ENCODE measurements at places on chromosomes 12 and 14.

- no peak for DNase-seq
Measured at GRCh38 chr14:21748869-21749303, 75.3 kb upstream of the OR4E1 start.

- DNase-seq, result no peak
Measured at GRCh38 chr12:25884920-25885234, 73.6 kb upstream of the RASSF8 start.

DNA sequence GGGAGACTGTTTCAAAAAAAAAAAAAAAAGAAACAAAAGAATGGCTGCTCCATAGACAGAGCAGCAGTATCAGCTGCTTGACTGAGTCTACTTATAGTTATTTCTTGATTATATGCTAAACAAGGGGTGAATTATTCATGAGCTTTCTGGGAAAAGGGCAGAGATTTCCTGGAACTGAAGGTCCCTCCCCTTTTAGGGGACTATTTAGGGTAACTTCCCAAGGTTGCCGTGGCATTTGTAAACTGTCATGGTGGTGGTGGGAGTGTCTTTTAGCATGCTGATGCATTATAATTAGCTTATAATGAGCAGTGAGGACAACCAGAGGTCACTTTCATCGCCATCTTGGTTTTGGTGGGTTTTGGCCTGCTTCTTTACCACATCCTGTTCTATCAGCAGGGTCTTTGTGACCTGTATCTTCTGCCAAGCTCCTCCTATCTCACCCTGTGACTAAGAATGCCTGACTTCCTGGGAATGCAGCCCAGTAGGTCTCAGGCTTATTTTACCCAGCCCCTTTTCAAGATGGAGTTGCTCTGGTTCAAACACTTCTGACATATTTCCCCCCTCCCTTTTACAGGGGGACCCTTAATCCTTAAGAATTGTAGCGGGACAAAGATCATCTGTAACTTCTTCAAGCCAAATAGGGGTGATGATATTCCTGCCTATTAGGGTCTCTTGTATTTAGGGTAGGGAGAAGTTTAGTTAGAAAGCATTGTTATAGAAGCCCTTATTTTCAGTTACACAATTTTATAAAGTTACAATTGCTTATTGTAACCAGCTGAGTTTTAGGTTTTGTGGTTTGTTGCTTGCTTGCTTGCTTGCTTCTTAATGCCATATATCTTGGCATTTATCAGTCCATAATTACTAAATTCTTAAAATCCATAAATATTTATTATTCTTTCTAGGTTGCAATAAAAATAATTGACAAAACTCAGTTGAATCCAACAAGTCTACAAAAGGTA lies 42.5 kb downstream of the MARK3 start:
- DNase-seq, result no peak

DNA sequence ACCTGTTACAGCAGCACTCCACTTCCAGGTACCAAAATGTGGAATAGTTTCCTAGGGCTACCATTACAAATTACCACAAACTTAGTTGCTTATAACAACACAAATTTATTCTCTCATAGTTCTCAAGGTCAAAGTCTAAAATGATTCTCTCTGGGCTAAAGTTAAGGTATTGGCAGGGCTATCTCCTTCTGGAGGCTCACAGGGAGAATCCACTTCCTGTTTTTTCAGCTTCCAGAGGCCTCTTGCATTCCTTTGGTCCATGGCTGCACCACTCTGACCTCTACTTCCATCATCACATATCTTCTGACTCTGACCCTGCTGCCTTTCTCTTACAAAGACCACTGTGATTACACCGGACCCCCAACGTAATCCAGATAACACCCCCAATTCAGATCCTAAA lies 2.9 kb upstream of the GARIN6 start:
- DNase-seq, result no peak

DNA sequence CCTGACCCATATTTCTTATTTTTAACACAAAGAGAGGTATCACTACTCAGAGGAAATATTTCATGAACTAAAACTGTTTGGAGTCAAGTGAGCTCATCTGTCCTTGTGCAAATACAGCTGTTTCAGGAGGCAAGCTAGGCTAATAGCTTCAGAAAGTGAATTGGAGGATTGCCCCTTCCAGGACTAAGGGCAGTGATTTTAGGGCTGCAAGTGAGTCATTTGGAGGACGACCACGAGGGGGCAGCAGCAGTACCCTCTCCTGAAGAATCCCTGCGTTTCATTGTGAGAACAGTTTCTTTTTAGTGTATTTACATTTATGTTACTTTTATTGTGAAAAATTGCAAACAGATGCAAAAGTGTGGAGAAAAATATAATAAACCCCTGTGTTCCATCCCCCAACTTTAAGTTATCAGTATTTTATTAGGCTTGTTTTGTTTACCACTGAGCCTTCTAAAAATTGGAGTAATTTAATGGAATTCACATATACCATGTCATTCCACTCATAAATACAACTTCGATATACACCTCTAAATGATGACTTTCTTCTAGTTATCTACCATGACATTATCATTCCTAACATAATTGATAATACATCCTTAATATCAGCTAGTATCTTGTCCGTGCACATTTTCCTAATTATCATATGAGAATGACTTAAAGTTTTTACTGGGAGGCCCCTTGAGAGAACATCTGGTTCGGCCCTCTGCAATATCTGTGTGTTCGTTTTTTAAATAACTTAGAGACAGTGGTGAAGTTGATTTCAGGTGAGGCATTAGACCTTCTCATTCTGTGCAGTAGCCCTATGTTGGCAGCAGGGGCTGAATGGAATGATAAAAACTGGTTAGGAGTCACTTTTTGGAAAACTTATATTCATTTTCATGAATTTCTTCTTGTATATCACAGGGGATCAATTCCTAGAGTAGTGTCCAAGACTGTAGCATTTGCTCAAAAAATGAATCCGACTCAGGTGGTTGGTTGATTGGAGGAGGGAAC lies 13.7 kb downstream of the FOXJ2 start:
- DNase-seq, result peak; percentile 67

DNA sequence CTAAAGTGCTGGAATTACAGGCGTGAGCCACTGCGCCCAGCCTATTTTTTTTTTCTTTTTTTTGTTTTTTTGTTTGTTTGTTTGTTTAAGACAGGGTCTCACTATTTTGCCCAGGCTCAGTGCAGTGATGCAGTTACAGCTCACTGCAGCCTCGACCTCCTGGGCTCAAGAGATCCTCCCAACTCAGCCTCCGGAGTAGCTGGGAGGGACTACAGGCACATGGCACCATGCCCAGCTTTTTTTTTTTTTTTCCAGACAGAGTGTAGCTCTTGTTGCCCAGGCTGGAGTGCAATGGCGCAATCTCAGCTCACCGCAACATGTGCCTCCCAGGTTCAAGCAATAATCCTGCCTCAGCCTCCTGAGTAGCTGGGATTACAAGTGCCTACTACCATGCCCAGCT lies 5.8 kb upstream of the ITFG2 start:
- DNase-seq, result no peak

GRCh38 chr14:71113376-71113775 lies 206.1 kb downstream of the PCNX1 start:
- DNase-seq, result no peak

DNA sequence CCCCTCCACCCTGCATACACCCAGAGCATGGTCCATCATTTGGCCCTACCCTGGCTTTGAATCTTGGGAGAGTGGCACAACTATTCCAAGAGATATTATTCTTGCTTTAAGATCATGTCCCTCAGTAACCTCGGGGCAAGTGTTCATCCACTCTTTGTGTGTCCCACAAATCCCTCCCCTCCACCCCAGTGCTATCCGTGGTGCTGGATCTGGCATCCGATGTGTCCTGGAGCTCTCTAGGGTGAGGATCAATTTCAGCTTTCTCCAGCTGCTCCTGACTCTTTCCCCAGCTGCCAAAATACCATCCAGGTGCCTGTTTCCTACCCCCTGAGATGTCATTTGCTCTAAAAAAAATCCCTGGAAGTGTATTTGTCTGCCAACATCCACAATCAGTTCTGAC lies 64.8 kb upstream of the CMKLR1 start:
- no peak for DNase-seq

DNA sequence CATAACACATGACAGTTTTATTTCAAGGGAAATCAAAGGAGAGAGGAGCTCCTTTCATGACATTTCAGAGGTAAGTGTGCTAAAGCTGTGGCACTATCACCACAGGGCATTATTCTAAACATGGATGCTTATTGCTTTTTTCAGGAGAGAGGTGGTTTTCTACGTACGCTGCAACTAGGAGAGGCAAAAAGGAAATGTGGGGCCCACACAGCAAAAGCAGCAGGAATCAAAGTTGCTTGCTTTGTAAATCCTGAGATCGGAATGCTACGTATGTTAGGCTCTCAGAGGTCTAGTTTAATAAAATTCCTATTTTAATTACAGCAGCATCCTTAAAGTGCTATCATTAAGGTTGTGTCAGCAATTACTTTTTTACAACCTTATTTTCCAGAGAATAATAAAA lies 55.0 kb upstream of the GRIP1 start:
- DNase-seq, result no peak

- peak; percentile 7 for DNase-seq
Measured at GRCh38 chr12:1915082-1915968, 3.1 kb downstream of the CACNA2D4 start.

DNA sequence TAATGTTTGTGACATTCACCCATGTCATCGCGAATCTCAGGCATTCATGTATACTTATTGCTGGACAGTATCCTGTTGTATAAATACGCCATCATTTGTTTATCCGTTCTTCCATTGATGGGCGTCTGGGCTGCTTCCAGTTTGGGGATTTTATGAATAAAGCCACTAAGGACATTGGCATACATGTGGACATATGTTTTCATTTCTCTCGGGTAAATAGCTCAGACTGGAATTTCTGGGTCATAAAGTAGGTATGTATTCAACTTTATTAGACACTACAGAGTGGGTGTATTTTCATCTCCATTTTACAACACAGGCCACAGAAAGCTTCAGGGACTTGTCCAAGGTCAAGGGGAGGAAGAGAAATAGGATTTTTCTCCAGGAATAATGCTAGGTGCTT lies 48.9 kb downstream of the HRK start:
- no peak for DNase-seq

- no peak for DNase-seq
Measured at GRCh38 chr14:61573748-61574513, 121.4 kb upstream of the HIF1A start.

GRCh38 chr14:56199982-56200577 lies 81.9 kb downstream of the PELI2 start:
- DNase-seq, result no peak

- no peak for DNase-seq
Measured at GRCh38 chr12:113297621-113298471, 37.1 kb downstream of the SLC8B1 start.

DNA sequence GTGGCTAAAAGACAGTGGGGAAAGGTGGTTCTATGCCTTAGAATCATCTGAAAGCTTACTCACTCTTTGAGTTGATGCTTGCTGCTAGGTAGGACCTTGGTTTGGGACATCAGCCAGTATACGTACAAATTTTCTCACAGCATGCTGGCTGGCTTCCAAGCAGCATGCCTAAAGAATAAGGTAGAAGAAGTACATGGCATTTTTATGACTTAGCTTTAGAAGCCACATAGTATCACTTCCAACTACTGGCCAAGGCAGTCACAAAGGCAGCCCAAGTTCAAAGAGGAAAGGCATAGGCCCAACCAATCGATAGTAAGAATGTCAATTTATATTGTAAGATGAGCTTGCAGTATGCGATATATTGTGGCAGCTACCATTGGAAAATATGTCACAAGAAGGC lies 284.2 kb upstream of the CAND1 start:
- no peak for DNase-seq

- peak; percentile 48 for DNase-seq
Measured at GRCh38 chr14:99982537-99983250, 82.5 kb upstream of the EVL start.

DNA sequence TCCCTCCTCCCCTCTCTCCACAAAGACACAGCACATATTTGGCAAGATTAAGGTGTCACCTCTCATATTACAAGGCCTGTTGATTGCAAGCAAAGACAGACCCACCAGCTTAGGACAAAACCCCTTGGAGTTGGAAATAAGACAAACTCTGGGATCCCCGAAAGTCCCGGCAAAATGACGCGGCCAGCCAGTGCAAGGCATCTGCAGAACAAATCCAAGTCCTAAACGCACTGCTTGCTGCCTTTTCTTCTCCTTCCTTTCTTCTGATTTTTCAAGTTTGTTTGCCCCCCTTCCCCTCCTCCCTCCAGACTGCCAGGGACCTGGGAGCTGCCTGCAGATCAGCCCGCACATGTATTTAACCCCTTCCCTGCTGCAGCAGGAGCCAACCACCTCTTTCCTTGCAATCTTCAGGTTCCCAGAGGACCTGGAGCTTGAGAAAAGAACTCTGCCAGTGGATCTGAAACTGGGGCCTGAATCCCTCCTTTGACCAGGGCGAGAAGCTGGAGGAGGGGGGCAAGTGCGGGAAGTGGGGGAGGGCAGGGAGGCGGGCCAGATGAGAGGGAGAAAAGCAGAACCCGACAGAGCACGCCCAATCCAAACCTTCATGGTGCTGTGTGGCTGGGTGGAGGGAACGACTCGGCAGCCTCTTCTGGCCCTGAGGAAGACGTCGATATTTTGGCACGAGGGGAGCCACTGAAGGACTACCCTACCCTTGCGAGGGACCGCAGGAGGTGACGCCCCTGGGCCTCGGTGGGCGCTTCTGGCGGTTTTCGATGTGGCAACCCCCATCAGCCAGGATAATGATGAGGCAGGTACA lies 2.0 kb upstream of the NTF3 start:
- no peak for DNase-seq

DNA sequence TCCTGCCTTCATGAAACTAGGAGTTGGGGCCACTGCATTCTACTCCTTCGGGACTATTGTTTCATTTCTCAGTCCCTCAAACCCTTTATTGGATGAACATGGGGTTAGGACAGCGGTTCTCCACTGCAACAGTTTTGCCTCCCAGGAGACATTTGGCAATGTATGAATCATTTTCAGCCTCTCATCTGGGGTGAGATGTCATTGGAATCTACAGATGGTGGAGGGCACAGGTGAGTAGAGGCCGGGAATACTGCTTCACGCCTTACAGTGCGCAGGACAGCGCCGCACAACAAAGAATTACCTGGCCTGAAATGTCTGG lies 649 bp upstream of the GNPNAT1 start:
- DNase-seq, result no peak

DNA sequence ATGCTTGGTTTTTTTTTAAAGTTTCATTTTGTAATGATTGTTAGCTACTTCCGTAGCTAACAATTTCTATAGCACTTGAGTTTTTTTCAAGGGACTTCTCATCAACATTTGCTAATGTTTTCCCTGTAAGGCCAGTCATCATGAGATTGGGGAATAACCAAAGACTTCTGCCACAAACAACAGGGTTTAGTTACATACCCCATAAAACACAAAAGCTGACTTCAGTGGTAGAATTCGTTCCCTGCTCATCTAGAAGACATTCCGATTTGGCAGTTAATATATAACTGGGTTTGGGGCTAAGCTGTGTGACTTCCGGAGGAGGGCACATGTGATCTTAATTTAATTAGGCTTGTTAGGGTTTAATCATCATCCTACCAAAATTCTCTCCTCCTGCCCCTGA lies 22.9 kb downstream of the EGLN3 start:
- no peak for DNase-seq

DNA sequence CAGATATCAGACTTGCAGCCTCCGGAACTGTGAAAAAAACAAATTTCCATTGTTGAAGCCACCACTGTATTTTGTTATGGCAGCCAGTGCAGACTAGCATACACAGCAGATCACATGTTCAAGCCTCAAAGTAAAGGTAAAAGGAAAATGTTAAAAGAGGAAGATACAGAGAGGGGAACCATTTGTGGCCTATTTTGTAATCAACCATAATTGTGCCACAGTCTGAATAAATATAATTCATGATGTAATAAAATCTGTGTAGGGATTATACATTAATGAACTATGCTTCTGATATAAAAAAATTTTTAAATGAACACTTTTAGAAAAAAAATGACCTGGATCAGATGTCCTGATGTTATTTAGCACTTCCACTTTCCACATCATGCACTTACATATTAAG lies 79.6 kb downstream of the SLC16A7 start:
- DNase-seq, result no peak

Measured in T-helper 17 cell (primary cell).